ENCODE measurements at places on chromosomes 4 and X.

DNA sequence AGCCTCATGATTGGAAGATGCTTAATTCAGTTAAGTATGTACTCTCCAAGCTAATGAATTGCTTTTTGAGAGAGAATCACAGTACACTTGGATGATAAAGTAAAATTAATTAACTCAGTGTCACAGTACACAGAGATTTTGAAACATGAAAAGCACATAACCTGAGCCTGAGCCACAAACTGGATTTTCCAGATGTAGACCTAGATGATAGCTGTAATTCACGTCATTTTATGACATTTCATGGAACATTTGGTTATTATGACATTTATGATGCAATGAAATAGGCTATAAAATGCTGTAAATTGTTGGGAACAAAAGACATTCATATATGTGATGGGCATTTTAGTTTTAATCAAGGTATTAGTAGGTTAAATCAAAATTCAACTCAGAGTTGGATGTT, 983.7 kb downstream of the STPG2 start:
- DNase-seq: no peak

- DNase-seq: no peak
Measured at GRCh38 chr4:139567159-139567870, 11.3 kb upstream of the SETD7 start.

DNA sequence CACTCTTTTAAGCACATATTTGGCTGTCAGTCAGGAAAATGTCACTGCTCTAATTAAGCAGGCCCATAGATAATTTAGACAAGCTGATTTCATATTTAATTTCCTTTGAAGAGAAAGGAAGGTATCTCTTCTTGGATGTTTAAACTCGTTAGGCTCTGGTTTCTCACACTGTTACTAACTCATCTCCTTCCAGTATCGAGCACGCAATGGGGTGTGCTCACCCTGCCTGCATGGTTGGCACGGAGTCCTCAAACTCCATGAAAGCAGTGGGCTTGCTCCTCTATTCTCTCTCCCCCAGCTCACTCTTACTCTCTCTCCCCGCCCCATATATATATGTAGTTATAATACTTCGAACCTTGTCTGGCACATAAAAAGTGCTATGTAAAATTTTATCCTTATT, 76.9 kb downstream of the EGF start:
- DNase-seq: no peak

DNA sequence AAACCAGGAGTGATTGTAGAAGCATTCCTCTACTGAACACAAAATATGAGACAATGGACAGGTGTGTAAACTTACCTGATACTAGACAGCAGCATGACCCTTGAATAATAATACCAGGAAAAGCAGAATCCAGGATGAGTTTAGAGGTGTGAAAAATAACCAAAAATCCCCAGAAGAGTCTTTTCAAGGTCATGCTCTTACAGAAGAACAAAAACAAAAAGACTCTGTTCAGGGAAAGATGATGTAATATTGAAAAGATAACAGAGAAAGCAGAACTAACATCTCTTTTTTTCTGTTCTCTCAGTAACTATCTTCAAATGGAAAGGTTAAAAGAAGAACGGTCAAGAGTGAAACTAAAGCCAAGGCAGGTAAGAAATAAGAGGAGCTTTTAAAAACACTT, 14.0 kb upstream of the ARHGAP10 start:
- DNase-seq: no peak

DNA sequence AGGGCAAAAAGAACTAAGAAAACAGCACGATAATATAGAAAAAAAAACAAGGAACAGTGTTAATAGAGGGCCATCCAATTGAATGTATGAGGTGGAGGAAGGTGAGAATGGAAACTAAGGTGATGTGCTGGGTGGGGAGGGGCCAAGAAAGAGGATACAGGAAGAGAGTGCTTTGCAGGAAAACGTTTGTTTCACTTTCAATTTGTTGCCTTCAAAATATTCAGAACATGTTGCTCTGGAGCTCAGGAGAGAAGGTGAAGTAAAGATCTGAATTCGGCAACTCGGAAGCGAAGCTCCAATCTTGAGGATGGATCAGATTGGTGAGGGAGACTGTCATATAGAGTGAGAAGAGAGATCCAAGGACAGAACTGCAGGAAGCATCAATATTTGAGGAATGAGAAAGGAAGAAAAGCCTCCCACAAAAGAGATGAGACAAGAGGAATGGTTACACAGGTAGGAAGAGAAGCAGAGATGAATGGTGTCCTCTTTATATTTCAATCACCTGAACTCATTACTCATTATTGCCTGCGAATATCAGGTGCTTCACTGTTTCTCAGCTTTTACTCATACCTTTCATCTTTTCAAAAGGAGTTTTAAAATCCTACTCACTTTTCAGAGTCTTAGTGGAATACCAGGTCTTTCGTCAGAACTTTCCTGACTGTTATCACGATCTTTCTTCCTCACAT, 14.7 kb upstream of the SEC24D start:
- DNase-seq: peak; percentile 58

DNA sequence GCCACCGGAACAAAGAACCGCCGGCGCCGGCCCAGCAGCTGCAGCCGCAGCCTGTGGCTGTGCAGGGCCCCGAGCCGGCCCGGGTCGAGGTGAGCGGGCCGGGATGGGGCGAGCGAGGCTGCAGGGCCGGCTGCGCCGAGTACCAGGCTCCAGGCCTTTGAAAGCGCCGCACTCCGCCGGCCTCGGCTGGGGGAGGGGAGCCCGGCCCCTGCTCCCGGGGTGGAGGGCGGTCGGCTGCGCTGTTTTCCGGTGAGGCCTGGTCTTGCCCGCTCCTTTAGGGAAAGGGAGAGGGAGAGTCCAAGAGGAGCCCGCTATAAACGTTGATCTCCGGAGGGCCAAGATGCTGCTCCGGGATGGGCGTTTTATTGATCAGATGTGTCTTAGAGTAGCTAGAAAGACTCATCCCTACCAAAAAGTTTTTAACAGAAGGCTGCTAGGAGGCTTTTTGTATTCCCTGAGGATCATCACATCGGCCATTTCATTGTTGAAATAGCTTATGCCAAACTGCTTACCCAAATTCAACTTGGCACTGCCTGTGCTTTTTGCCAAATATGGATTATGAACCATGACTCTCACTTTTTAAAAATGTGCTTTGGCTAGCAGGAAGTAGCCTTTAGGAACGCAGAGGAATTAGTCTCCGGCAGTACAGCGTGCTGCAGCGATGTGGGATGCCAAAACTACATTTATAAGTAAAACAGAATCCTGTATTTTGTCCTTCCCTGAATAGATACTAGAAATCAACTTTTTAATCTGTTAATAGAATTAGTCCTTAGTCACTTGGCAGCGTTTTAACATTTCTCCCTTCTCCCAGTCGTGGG, 760 bp downstream of the TMEM165 start:
- DNase-seq: peak; percentile 34

DNA sequence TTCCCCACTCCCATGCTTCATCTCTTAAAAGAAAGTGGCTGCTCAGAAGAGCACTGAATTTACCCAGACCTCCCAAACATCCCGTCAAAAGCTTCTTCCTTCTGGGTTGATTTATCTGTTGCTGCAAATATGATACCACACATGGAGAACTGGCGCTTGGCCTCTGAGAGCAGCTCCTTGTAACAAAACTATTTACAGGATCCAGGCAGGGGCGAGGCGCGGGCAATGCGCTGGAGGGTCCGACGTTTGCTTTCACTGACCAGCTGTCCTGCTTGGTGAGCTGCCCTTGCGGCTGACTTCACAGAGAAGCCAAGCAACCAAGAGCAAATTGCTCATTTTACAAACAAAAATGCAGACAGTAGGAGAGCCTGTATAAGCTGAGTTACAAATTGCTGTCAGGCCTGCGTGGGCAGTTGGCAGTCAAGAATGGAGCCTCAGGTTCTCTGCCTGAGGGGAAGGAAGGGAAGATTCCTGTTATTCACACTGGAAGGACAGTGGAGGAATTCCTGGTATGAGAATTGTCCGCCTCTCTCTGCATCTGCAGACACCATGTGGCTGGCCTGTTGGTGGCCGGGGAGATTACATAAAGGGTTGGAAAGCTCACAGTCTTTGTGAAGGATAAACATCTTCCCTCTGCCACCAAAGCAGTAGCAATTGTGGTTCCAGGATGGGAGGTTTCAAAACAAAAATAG, 192.2 kb upstream of the LEF1 start:
- DNase-seq: no peak

DNA sequence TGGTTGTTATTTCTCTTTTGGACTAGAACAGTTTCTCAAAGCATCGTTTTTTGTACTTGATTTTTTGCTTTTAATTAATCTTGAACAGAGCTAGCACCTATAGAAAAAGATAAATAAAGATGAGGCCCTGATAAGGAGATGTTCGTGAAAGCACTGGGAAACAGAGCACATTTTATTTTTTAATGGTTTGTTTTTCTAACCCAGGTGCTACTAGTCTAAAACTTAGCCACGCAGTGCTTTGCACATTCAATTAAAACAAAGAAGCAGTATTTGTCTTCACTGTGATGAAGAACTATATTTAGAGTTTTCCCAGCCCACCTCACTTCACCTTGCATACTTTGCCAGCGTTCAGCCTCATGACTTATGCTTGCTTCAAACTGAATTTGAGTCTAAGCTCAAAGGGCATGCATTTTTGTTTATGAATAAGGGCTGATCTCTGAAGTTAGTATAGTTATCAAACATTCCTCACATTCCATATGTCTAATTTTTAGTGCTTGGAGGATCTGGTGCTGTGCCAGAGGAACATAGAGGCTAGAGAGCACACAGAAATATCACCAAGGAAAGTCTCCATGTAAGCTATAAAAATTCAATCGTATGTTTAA, 76.7 kb downstream of the WWC2 start:
- no peak for DNase-seq

- DNase-seq: no peak
Measured at GRCh38 chr4:152938237-152938947, 2.3 kb downstream of the FHDC1 start.

DNA sequence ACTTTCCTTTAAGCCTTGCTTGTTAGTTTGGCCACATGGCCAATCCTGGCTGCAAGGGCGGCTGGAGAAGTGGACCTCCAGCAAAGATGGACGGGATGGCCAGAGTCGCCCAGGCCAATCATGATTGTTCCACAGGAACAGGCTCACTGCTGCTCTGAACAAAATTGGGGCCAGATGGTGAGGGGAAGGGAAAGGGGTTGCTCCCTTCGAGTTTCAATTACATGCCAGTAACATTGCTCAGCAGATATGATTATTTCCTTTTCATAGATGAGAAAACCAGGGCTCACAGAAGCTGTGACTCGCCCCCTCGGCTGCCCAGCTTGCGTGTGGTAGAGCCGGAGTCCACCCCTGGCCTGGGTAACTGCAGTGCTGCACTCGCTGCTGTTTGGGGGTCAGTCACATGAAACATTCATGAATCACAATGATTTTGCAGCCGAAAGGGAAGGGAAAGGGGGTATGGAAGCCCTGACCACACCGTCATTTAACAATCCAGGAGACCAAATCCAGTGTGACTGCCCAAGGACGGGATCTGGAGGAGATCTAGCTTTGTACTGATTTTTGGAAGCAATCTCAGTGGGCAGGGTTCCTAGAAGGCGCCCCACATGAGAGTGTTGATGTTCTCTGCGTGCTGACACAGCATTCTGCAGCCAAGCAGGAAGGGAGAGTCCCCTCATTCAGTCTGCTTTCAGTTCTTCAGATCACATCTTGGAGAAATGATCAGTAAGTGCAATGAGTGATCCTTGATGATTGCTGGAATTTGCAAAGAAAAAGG, 77.3 kb upstream of the MSX1 start:
- DNase-seq: no peak

GRCh38 chrX:74408304-74408703, 13.0 kb upstream of the SLC16A2 start:
- DNase-seq: no peak

DNA sequence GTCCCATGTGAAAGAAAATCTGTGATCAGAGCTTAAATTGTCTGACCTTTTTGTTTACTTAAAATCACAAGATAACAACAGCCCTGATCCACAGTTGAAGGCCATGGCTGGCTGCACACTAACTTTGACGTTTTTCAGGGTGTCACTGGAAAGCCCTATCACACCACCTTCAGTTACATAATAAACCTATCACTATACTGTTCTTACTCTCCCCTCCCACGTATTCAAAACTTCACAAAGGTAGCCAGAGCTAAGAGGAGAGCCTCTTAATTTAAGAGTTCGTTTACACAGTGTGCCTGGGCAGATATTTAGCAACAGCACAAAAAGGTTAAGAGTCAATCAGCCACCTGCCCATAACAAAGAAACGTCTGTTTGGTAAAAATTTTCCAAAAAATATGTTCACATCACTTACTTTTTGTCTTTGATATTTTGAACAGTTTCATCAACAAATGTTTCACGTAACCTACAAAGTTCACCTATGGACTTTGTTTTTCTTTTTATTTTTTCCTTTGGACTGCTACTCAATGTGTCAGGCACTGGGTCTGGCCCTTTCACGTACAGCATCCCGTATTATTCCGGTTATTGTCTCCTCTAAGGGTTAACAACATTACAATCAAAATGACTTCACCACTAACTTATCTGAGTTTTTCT, 25.0 kb downstream of the RFC1 start:
- no peak for DNase-seq

DNA sequence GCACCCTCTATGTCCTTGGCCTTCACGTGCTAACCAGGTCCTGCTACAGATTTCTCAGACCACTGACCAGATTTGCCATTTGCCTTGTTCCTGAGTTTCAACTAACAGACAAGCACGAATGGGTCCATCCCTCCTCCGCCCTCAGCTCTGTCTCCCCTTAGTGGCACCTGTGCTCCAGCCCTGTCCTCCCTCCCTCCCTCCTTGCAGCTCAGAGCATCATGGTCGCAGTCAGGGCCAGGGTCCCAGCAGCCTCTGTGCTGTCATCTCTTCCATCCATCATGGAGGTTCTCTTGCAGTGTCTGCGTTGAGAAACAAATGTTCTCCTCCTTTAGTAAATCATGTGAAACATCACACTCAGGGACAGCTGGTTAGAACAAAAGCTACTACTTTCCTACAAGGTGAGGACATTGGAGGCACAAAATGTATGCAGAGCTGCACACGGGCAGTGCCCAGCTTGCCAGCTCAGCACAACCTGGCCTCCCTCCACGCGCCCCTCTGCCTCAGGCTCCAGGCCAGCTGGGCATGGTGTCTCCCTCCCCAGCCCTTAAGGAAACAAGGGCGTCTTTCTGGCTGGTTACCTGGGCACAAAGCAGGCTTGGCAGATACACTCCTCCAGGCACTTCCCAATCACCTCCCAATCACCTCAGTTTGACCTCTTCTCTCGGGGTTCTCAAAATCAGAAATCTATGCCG, 79.5 kb upstream of the ATP6AP2 start:
- no peak for DNase-seq

Data from CD4-positive, alpha-beta T cell treated with Interleukin-17A for 4 hours (primary cell).